ENCODE measurements at places on chromosomes 7 and 10.
A peak's percentile ranks its signal among the peaks of the same experiment; 100 is the strongest.

- peak; percentile 44 for DNase-seq
Observed at GRCh38 chr10:6045314-6045848, 16.8 kb downstream of the IL2RA start.

DNA sequence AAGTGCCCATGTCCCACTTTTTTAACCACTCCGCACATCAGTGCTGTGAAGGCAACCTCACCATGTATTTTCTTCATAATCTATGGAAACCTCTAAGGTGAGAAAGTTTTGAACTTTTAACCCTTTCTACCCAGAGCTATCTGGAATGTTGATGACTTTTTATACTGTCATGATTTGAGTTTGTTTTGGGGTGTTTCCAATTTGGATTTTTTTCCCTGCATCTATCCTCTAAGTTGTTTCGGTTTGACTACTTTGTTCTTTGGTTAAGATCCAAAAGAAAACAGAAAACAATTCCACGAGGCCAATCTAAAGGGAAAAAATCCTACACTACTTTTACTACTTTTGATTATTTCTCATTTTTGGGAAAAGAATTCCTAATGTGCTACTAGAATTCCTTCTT, 279.7 kb downstream of the USP6NL start:
- no peak for DNase-seq

GRCh38 chr7:46972205-46972604, 609.7 kb downstream of the TNS3 start:
- DNase-seq = no peak

DNA sequence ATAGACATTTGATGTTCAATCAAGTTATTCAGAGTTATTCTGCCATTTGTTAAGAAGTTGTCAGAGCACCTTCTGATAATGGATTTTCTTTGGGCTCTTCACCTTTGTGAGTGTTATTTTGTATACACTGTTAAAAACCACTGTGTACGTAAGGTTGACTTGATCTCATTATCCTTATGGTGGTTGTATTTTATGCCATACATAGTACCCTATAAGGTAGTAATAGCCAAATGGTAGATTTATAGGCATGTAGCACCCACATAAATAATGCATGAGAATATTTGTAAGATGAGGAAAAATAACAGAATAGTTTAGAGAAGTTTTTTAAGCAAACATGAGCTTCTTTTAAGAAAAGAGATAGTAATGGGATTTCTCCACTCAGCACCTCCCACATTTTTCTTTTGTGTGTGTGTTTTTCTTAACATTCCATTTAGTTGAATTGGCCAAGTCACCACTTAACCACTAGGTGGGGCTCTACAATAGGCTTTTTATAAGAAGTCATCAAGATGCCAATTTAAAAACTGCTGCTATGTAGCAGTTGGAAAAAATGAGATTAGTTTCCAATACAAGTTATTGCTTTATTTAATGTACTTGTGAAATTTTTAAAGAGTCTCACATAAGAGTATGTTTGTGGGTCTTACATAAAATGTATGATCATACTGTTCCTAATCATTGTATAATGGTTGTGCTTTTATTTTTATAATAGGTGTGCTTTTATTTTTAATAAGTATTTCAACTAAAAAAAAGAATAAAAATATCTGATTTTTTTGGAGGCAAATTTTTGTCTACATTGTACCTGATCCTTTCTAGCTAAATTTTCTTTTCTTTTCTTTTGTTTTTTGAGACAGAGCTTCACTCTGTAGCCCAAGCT, 41.1 kb upstream of the STMP1 start:
- no peak for DNase-seq

GRCh38 chr7:100752994-100753393, 19.6 kb downstream of the ZAN start:
- no peak for DNase-seq

- DNase-seq = peak; percentile 54
Observed at GRCh38 chr7:151768805-151769187, 108.1 kb downstream of the PRKAG2 start.

DNA sequence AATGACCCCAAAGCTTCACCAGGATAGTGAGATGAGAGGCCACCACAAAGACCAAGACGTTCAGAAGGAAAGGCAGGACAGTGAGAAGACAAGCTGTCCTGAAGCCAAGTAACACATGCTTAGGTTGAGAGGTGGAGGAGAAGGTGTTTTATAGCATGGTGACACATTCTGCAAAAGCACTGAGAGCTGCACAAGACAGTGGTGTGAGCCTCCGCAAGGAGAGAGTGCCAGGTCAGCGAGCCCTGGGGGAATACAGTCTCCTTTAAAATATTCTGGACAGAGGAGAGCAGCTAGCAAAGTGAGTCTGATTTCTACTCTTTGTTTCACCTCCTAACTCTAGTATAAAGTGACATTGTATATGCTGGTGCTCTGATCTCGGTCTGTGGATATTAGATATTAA, 68.0 kb upstream of the VKORC1L1 start:
- DNase-seq = no peak

GRCh38 chr7:93249491-93250148, 17.5 kb downstream of the VPS50 start:
- no peak for DNase-seq

GRCh38 chr10:62559481-62560200, 185.5 kb downstream of the ZNF365 start:
- DNase-seq = no peak

GRCh38 chr10:34719328-34719727, 95.8 kb downstream of the PARD3 start:
- no peak for DNase-seq

DNA sequence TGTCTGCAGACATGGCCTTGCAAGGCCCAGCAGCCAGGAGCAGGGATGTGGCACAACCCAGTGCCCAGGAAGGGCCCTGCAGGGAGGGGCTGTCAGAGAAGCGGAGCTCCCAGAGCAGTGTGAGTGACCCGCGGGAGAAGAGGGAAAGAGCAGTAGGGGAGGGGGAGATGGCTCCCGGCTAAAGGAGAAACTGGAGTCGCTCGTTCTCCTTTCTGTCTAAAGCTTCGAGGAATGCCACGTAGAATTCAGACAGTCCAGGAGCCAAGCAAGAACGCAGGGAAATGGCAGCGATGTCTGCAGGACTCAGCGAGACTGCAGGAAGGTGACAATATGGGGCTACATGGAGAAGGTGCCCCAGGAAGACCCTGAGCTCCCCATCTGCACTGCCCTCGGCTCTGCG, 22.4 kb upstream of the HABP2 start:
- no peak for DNase-seq

GRCh38 chr10:84290235-84290634, 38.2 kb upstream of the CCSER2 start:
- DNase-seq = no peak

DNA sequence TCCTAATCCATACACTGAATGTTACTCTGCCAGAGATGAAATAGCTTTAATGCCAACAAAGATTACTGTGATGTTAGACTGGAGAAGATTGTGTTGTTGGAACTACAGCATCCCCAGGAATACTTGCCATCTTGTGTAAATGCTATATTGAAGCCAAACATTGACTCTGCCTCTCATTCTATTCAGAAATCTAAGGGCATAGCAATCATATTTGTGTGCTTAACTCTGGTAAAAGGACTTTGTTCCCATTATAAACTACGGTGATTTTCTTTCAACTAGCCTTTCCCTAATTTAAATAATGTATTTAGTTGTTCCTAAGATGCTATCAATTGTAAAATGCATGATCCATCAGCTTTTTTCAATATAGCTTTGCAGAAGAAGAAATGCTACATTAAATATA, 498.4 kb upstream of the LRRN3 start:
- no peak for DNase-seq

DNA sequence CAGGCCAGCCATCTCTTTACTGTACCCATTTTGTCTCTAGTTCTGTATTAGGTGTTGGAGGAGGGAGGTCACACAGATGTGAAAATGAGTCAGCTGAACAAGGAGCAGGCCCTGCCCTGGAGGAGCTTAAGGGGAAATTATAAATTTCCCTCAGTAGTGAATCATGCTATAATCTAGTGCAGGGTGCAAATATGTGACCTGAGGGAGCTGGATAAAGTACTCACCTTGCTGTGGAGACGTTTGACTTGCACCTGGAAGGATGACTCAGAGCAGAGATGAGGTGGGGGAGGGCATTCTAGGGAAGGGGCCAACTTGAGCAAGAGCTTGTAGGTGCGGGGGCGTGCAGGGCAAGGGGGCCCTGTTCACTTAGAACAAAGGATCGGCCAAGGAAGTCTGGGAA, 610.6 kb downstream of the SDK1 start:
- no peak for DNase-seq

GRCh38 chr10:131979336-131979735, 2.4 kb downstream of the BNIP3 start:
- no peak for DNase-seq

GRCh38 chr10:89367529-89367928, 10.3 kb upstream of the IFIT1B start:
- DNase-seq = no peak

- DNase-seq = no peak
Observed at GRCh38 chr10:101000915-101001658, 1.5 kb downstream of the LZTS2 start.

GRCh38 chr7:32583791-32584190, 88.5 kb downstream of the AVL9 start:
- no peak for DNase-seq

DNA sequence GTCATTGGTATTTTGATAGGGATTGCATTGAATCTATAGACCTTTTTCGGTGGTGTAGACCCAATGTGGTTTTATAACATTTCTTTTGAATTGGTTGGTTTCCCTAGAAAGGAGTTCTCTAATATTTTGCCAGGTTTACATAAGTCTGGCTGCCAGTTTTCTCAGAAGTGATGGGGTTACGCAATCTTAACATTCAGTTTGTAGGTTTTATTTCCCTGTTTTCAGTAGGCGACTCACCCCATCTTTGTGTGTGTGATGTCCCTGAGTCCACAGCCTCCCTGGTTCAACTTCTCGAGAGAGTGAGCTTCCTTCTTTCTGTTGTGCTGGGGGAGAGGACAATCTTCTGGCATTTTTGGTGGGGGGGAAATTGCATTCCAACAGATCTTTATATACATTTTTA, 9.6 kb upstream of the KIF5B start:
- DNase-seq = no peak

- DNase-seq = no peak
Observed at GRCh38 chr7:43856996-43857395, 12.3 kb downstream of the MRPS24 start.

DNA sequence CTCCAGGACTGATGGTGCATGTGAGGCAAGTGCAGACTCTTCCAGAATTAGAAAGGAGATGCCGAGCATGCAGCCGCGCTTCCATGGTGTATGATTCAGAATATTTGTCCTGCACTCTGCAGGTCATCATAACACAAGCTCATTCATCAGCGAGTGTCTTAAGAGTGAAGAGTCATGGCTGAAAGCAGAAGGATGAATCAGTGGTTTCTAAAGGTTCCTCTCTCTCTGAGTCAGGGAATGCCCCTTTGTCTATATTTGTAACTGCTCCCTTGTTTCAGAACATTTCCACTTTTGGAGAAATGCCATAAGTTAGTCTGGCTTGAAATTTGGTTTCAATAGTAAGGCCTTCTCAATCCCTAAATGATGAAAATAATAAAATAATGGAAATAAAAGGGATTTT, 52.3 kb downstream of the HECW1 start:
- no peak for DNase-seq

DNA sequence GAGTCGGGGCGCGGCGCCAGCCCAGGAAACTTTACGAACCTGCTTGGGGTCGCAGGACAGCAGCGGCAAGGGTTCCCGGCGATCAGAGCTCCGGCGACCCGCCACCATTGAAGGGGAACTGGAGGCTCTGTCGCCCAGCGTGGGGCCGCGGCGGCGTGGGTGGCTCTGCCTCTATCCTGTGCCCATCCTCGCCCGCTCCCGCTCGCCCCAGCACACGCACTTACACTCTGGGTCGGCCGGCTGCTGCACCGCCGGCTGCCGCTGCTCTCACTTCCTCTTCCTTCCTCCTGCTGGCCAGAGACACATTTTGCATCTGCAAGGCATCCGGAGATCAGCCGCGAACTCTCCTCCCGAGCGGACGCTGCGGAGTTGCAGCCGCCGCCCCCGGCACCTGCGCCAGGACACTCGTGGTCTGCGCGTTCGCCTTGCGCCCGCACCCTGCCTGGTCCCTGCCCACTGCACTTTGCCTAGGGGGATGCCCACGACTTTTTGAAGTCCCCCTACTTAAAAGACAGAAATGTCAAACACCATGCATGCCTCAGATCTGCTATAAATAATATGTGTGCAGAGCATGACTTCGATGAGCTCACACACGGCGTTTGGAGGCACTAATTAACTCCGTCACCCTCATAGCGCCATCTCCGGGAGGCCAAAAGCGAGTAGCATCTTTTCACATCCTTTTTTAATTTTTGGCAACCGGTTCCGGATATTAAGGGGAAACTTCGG, at the start of gene ELMO1:
Gene ELMO1 (minus strand): TSS at position 229 of the 726 bp plus-strand sequence. CDS start 106,174 bp downstream, outside the sequence.
- DNase-seq = peak; percentile 85

GRCh38 chr10:72948762-72949161, 5.8 kb downstream of the PLA2G12B start:
- no peak for DNase-seq

DNA sequence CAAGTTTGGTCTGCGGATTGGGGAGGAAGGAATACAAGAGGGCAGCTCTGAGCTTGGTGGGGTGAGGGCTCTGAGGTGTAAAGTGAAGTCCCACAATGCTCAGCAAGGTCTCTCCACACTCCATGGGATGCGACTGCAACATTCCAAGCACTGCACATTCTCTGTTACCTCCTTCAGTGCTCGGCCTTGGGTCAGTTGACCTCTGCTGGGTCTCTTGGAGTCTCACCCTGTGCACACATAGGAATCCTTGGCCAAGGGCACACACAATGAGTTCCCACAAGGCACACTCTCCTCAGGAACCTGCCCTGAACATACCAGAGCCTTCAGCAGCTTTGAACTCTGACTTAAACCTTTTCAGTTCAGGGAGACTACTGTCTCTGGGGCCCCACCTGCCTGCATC, 2.4 kb upstream of the WDFY4 start:
- DNase-seq = no peak

- DNase-seq = no peak
Observed at GRCh38 chr10:44827431-44828006, 83.6 kb upstream of the TMEM72 start.

DNA sequence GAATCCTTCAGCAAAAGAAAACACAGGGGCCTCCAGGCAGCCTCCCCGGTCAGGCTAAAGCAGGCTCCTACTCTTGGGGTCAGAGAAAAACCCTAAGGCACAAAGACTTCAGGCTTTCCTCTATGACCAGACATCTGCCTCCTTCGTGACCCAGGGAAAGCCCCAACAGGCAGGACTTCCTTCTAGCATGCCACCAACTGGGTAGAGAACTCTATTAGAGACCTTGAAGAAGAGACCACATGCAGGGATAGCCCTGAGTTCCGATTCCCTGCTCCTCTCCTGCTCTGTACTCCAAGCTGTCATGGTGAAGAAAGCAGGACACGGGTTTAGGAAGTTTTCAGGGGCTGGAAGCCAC, 1.3 kb downstream of the TRPV6 start:
- no peak for DNase-seq

DNA sequence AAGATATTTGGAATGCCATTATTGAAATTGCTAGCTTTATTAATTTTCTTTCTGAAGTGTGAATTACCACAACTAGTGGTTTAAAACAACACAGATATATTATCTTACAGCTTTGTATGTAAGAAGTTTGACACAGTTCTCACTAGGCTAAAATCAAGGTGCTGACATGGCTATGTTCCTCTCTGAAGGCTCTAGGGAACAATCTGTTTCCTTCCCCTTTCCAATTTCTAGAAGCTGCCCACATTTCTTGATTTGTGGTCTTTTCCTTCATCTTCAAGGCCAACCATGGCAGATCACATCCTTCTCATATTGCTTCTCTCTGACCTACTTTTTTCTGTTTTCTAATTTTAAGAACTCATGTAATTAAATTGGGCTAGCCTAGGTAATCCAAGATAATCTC, 43.3 kb upstream of the SLC26A3 start:
- DNase-seq = no peak
